ENCODE measurements at places on chromosomes 11 and 22. TPM values are rescaled to one million over a fixed set of nuclear protein-coding genes. Genes with fewer than 3 reads are reported as not detected.

The OR10A2 gene
- not detected for total RNA-seq

The MCM5 gene
- total RNA-seq, result 32.6 TPM

The AIP gene
- 109 TPM for total RNA-seq

The TRIM64C gene
- not detected for total RNA-seq

The USH1C gene
- not detected for total RNA-seq

The GRM5 gene
- not detected for total RNA-seq

The TCN2 gene
- total RNA-seq, result 0.65 TPM

The OR52A1 gene
- not detected for total RNA-seq

The MUC5AC gene
- total RNA-seq, result not detected

The NXPE1 gene
- not detected for total RNA-seq

The CHCHD10 gene
- 31.6 TPM for total RNA-seq

The SDF2L1 gene
- 25.6 TPM for total RNA-seq

The UBXN1 gene
- 195 TPM for total RNA-seq

The MMP12 gene
- not detected for total RNA-seq

The MAPK1 gene
- total RNA-seq, result 84.6 TPM

The WBP2NL gene
- total RNA-seq, result 1.7 TPM
